Activated CD4-positive, alpha-beta T cell treated with anti-CD3 and anti-CD28 coated beads, Interleukin-2, amount 50 U/mL, for 4 hours (primary cell): ENCODE measurements at places on chromosomes 2 and 18.

- no peak for DNase-seq
These were observed 126.6 kb downstream of the VAPA start for GRCh38 chr18:10040287-10041011.

- DNase-seq = no peak
These were observed 353.5 kb downstream of the SETBP1 start for GRCh38 chr18:45034179-45034578.

DNA sequence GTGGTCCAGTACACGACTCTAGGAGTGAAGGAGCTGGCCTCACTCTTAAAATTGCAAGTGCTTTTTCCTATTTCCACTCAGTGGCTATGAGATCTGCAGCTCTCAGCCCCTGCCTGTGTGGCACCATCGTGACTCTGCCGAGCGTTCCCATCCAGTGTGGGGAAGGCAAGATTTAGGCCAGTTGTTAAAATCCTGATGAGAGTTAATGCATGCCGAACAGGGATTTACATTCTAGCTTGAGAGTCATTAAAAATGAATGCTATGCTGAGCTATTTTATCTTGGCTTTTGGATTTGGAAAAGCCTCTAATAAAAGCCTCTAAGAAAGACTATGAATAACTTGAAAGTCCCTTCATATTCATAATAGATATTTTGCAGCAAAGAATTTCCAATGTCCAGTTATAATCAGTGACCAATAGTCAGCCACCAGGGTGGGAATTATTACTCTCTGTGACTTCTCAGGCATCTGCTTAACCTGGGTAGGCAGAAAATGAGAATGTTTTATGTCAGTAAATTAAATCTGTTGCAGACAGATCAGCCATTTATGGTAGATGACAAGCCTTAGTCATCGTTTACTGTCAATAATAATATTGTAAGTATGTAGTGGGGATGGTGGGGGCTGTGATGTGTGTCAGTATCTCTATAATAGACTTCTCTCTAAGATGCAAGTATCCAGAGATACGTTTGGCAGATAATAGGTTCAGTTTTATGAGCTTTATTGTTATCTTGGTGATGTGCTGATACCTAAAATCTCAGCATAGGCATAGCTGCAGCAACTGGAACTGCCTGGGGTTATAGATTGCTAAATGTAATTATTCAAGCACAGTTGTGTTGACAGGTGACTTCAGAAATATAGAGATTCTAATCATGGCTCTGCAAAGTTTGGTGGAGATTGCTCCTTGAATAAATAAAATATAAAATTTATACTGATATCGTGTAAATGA is 207.8 kb downstream of the SOCS6 start:
- DNase-seq = no peak

DNA sequence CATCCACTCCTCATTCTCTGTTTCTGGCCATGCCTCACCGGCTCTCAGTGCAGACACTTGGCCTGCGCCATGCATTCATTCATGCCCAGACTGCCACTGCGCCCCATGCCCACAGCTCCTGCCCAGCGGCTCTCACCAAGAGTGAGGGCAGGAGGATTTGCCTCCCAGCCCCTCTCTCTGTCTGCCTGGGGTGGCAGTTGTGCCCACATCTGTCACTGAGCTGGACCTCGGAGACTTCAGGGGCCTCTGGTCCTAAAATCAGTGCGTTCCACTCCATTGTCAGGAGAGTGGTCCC is 75.1 kb downstream of the CIB4 start:
- DNase-seq = no peak

DNA sequence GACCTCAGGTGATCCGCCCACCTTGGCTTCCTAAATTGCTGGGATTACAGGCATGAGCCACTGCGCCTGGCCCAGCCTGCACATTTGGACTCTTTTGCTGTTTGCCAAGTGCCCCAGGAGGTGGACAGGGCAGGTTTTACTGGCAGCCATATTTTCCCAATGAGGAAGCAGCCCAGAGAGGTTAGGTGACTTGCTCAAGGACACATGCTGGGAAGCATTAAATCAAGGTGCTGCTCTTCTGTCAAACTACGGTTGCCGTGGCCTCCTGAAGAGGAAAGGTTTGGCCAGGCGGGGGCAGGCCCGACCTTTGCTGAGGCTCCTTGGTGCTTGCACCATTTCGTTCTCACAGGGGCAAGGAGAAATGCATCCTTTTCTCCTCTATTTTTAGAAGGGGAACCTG is 44.0 kb downstream of the DNMT3A start:
- DNase-seq = no peak

DNA sequence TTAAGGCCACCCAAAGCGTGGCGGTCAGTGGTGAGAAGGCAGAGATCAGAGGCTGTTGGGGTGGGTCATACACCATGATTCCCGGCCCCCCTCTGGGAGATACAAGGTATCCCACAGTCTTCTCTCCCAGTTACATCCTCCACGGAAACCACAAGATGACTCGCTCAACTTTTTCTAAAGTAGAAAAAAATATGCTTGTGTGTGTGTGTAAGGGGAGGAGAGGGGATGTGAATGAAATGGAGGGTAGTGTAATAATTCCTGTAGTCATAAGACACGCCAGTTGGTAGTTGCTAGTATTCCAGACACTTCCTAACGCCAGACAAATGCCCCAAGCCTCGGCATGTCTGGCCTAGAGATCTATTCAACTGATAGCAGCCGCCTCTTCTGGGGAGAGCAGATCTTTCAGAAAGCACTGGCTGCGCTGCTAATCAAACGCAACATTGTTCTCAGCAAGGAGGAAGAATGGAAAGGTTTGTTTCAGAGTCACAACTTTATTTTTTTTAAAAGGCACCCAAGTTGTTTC is 143.5 kb downstream of the TGIF1 start:
- DNase-seq = no peak

DNA sequence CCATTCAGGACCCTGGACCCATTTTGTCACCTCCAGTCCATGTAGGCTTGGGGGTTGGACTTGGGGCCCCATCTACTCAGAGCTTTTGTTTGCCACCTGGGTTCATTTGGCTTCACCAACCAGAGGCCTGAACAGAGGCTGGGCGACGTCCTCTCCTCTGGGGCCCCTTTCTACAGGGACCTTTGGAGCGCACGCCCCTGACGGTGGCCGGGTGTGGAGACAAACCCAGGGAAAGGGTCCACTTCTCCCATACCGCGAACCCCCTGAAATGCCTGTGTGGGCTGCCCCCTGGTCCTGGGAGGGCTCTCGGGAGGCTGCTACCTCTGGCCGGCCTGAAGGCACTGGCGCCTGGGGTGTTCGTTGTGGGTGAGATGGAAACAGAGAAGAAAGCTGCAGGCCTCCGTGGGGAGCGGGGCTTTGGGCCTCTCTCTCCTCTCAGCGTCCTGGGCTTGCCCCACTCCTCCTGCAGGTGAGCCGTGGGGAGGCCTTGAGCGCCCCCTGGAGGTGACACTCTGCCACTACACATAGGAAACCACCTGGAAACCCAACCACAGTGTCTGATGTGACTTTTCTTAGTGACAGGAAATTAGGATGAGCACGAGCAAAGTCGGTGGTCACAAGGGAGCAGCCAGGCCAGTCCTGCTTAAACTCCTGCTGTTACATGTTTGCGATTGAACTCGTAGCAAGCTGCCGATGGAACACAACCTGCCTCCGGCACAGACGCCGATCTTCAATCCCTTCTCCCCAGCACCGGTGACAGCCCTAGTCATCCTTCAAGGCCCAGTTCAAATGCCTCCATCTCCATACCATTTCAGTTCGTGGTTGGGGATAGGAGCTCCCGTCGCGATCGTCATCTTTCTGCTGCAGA is 12.0 kb upstream of the NTSR2 start:
- DNase-seq = peak; percentile 27

- DNase-seq = no peak
These were observed 21.7 kb upstream of the CTAGE1 start for GRCh38 chr18:22439447-22439846.

- DNase-seq = no peak
These were observed 31.4 kb downstream of the SH3BP4 start for GRCh38 chr2:234983011-234983726.

DNA sequence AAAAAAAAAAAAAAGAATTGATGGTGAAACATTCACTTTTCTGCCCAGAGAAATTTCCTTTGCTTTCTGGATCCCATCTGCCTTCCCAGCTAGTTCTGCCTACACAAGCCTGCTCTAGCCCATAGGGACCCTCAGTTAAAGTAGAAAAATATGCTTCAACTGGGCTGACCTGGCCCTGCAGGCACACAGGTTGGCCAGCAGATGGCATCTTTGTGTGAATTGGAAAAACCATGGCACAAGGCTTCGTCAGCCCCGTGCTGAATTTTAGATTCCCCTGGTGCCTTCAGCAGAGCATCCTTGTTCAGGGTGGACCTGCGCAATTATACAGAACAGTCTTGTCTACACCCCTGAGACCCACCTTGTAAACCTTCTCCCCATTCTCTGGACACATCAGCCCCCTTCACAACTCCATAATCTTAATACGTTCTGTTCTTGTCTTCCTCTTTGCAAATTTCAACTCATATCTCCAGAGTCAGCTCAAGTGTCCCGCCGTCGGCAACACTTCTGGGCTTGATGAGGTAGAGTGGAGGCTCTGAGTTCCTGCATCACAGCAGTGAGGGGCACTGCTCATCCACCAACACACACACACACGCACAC is 114.5 kb downstream of the INSIG2 start:
- peak; percentile 36 for DNase-seq

- no peak for DNase-seq
These were observed 166.3 kb downstream of the HDAC4 start for GRCh38 chr2:239234191-239235175.

DNA sequence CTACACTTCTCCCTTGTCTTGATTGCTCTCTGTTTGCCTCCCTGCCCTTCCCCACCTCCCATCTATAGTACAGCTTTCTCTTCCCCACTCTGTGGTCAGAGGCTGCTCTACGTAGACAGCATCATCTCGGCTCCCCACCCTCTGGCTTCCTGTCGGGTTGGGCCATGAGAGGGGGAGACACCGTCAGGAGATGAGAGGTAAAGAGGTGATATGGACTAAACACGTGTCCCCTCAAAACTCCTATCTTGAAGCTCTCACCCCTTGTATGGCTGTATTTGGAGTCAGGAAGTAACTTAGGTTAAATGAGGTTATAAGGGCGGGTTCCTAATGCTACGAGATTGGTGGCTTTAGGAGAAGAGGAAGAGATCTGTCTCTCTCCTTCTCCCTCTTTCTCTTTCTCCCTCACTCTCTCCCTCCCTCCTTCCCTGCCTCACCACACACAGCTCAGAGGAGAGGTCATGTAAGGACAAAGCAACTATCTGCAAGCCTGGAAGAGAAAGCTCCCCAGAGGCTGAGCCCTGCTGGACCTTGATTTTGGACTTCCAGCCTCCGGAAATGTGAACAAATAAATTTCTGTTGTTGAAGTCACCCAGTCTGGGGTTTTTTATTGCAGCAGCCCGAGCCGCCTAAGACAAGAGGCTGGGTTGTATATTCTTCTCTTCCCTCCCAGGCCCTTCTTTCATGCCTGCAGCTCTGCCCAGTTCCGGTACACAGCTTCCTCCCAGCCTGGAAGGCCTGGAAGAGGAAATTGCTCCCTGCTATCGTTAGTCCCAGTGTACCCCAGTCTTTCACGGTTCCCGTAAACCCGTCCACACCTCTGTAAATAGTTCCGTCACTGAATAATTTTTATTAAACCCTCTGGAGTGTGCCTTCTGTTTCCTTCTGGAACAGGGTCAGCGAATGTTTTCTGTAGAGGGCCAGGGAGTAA is 138.0 kb downstream of the AKAIN1 start:
- no peak for DNase-seq

- no peak for DNase-seq
These were observed 208.3 kb upstream of the FANCL start for GRCh38 chr2:58449286-58450010.

DNA sequence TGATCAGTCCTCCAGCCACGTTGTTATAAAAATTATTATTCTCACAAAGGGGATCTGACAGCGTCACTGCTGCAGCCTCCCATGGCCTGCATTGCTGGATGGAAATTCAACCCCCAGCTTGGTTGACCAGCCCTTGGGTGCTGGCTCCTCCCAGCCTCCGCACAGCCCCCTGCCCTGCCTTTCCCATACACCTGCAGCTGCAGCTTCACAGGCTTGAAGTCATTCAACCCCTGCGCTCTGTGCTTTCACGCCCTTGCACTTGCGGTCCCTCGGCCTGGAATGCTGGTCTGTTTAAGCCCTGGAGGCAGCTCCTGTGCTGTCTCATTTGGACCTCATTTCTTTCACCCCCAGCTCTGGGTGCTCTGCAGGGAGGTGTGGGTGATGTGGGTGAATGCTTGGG is 860 bp upstream of the CD8A start:
- DNase-seq = no peak

DNA sequence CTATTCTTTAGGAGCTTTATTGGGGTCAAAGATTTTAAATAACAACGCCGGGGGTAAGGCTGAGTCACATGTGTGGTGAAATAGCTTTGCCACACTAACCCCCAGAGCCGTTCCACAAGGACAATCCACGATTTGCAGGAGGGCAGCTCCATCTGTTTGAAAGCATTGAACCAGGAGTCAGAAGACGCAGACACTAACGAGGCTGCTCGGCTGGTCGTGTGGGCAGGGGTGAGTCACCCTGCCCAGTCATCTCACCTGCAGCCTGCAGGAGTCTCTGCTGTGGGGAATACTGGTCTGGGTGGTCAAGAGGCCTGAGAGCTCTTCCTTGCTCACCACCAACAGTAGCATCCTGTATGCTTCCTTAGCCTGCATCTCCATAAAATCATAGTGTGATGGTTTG is 149.2 kb upstream of the NCK2 start:
- DNase-seq = no peak

DNA sequence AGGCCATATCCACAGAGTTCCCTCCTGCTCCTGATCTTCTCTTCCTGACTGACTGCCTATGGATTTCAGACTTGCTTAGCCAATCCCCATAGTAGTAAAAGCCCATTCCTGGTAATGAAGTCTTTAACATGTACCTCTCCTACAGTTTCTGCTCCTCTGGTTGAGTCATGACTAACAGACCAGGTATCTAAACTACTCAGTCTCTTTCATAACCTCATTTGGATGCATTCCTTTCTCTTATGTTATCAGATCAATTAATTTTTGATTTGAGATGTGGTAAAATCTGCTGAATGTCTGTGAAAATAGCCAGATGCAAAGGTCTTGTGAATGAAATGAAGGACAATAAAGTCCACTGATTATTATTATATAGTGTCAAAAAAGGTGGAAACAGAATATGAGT is 198.0 kb downstream of the NBAS start:
- no peak for DNase-seq

DNA sequence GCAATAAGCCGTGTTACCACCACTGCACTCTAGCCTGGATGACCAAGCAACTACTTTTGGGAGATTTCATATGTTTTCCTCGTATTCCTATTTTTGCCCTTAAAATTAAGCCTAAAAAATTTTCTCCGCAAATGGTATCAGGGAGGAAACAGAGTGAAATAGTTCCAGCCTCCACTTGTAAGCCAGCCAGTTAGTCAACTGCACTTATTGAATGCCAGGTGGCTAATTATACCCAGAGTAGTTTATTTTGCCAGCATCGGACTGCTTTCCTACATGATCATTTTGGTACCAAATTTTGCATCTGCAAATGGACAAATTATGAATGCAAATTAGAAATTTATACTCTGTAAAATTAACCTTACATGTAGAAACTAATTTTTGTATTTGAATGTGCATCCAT is 90.2 kb upstream of the ARHGAP28 start:
- DNase-seq = no peak

GRCh38 chr2:47905386-47906156 is 727 bp downstream of the FBXO11 start:
- DNase-seq = peak; percentile 58
